MCF 10A (cell line): ENCODE measurements at places on chromosomes 1 and 21.

- H3K4me3 ChIP-seq, result no peak overlapping the region
- H3K27ac ChIP-seq, result peak overlapping the region; percentile 52
- H3K4me1 ChIP-seq, result peaks cover 24% of the 10 kb centered on the region
- DNase-seq, result no peak
- H3K27me3 ChIP-seq, result no peaks in the 10 kb centered on the region
These were observed 27.4 kb downstream of the ETS2 start for GRCh38 chr21:38833117-38833516.

GRCh38 chr1:43987159-43987902 is 4.1 kb upstream of the CCDC24 start:
- H3K4me1 ChIP-seq, result peaks cover 13% of the 10 kb centered on the region
- no peak overlapping the region for H3K27ac ChIP-seq
- no peak for DNase-seq
- no peaks in the 10 kb centered on the region for H3K27me3 ChIP-seq
- H3K4me3 ChIP-seq, result no peak overlapping the region

GRCh38 chr1:43968348-43968948 is 1.4 kb upstream of the DPH2 start:
- H3K4me3 ChIP-seq, result no peak overlapping the region
- no peaks in the 10 kb centered on the region for H3K27me3 ChIP-seq
- peak; percentile 51 for DNase-seq

DNA sequence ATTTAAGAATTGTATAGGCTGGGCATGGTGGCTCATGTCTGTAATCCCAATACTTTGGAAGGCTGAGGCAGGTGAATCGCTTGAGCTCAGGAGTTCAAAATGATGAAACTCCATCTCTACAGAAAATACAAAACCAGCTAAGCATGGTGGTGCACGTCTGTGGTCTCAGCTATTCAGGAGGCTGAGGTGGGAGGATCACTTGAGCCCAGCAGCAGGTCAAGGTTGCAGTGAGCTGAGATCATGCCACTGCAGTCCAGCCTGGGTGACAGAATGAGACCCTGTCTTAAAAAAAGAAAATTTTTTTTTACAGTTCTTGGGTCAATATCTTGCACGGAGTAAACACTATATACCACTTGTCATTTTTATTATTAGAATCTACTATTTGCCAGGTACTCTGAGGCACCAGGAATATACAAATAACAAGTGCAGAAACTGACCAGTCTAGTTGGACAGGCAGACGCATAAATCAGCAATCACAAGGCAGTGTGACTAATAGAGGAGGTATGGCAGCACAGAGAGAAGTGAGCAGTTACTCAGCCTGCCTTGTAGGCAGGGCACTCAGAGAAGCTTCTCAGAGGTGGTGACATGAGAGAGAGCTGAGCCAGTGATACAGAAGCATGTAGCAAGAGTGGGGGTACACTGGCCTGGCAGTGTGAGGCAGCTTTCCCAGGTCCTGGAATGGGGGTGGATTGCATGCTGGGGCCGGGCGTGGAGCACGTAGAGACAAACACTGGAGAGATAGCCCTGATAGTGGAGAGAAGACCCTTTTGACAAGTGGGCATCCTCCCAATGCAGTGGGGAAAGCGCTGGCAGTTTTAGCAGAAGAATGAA is 8.0 kb downstream of the PHLDA3 start:
- H3K4me3 ChIP-seq, result peak overlapping the region; percentile 56
- peaks cover 79% of the 10 kb centered on the region for H3K4me1 ChIP-seq
- DNase-seq, result peak; percentile 99
- no peaks in the 10 kb centered on the region for H3K27me3 ChIP-seq

- DNase-seq, result no peak
- peaks cover 34% of the 10 kb centered on the region for H3K4me1 ChIP-seq
- H3K36me3 ChIP-seq, result peaks cover 17% of the 10 kb centered on the region
- no peak overlapping the region for H3K27ac ChIP-seq
- peak overlapping the region; percentile 78 for H3K4me3 ChIP-seq
These were observed 1.7 kb downstream of the TRABD2B start for GRCh38 chr1:47995306-47996050.

DNA sequence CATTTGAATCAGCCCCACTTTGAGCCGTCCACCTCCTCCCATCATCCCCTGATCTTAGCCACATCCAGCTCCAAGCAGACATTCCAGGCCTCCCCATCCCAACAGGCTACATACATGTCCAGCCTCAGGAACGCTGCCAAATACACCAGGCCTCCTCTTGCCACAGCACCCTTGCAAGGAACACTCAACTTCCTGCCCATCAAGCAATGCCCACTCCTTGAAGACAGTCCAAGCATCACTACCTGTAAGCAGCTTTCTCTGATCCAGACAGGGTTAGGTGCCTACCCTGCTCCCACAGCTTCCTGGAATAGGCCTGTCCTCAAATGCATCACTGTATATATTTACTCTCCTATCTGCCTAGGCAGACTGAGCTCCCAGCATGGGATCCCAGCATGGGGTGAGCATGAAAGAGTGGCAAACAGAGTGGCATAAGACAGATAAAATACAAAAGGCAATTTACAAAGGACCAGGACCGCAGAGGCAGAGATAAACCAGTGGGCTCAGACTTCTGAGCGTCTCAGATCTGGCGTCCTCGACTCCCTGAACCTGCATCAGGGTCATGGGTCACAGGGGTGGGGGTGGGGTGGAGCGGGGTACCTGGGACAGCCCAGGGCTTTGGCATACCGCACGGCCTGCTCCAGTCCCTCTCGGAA is 816 bp downstream of the HYI start:
- no peaks in the 10 kb centered on the region for H3K27me3 ChIP-seq
- H3K4me1 ChIP-seq, result peaks cover 16% of the 10 kb centered on the region
- H3K27ac ChIP-seq, result no peak overlapping the region
- H3K4me3 ChIP-seq, result peak overlapping the region; percentile 78
- H3K36me3 ChIP-seq, result peaks cover 27% of the 10 kb centered on the region
- peak; percentile 70 for DNase-seq

GRCh38 chr1:100896481-100896982 is 642 bp downstream of the SLC30A7 start:
- no peaks in the 10 kb centered on the region for H3K27me3 ChIP-seq
- peak overlapping the region; percentile 96 for H3K4me3 ChIP-seq
- peak overlapping the region; percentile 99 for H3K27ac ChIP-seq
- peak; percentile 69 for DNase-seq
- H3K36me3 ChIP-seq, result peaks cover 32% of the 10 kb centered on the region

DNA sequence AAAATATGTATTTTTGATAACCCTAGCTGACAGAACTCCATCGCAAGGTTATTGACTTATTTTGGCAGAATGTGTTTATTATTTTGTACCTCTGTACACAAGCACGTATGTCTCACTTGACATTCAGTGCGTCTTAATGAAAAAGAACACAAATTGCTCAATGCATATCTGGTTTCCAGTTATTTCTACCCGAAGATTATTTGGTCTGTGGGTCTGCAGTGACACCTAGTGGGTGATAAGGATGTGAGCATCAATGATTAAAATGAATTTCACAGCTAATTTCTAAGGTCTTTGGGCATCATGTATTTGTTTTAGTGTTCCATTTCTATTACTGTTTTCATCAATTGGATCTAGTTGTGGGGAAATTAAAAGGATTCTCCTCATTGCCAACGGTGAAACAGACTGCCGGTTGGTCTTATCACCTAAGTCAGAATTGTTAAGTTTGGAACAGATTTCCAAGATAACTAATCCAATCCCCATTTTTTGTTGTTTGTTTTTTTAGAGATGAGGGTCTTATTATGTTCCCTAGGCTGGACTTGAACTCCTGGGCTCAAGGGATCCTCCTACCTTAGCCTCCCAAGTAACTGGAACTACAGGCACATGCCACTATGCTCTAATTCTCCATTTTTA is 13.9 kb downstream of the DDX20 start:
- H3K4me3 ChIP-seq, result no peak overlapping the region
- H3K36me3 ChIP-seq, result peaks cover 35% of the 10 kb centered on the region
- DNase-seq, result peak; percentile 84
- no peaks in the 10 kb centered on the region for H3K4me1 ChIP-seq
- H3K27me3 ChIP-seq, result no peaks in the 10 kb centered on the region

- no peak overlapping the region for H3K27ac ChIP-seq
- no peak overlapping the region for H3K4me3 ChIP-seq
- H3K4me1 ChIP-seq, result no peaks in the 10 kb centered on the region
- H3K36me3 ChIP-seq, result no peaks in the 10 kb centered on the region
- DNase-seq, result peak; percentile 63
These were observed 131.6 kb downstream of the LHX8 start for GRCh38 chr1:75265792-75266191.

GRCh38 chr1:213284626-213285025 is 233.6 kb downstream of the RPS6KC1 start:
- H3K4me1 ChIP-seq, result peaks cover 12% of the 10 kb centered on the region
- H3K36me3 ChIP-seq, result peaks cover 6% of the 10 kb centered on the region
- H3K27me3 ChIP-seq, result no peaks in the 10 kb centered on the region
- peak overlapping the region; percentile 79 for H3K27ac ChIP-seq

GRCh38 chr1:190001187-190001586 is 476.5 kb downstream of the BRINP3 start:
- no peak overlapping the region for H3K4me3 ChIP-seq
- H3K36me3 ChIP-seq, result peaks cover 7% of the 10 kb centered on the region

DNA sequence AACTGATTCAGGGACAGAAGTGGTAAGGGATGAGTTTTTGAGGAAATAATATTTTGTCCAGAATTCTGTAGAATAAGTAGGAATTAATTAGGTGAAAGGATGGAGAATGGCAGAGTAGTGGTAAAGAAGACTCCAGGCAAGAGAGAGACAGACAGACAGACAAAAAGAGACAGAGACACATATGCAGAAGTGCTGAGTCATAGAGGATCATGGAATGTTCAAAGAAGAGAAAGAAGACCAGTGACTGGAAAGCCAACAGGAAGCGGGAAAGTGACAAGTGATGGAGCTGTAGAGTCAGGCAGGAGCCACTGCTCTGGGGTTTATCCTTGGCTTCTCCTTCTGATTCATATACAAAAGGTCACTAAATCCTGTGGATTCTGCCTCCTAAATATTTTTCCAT is 85.9 kb downstream of the UROD start:
- no peaks in the 10 kb centered on the region for H3K4me1 ChIP-seq
- no peaks in the 10 kb centered on the region for H3K36me3 ChIP-seq
- H3K27me3 ChIP-seq, result peaks cover 37% of the 10 kb centered on the region
- H3K27ac ChIP-seq, result no peak overlapping the region
- H3K4me3 ChIP-seq, result no peak overlapping the region

- H3K27me3 ChIP-seq, result no peaks in the 10 kb centered on the region
- H3K4me1 ChIP-seq, result peaks cover 76% of the 10 kb centered on the region
- no peak overlapping the region for H3K4me3 ChIP-seq
- DNase-seq, result peak; percentile 93
- H3K27ac ChIP-seq, result peak overlapping the region; percentile 95
These were observed 39.3 kb downstream of the PLEKHA6 start for GRCh38 chr1:204320382-204320804.

DNA sequence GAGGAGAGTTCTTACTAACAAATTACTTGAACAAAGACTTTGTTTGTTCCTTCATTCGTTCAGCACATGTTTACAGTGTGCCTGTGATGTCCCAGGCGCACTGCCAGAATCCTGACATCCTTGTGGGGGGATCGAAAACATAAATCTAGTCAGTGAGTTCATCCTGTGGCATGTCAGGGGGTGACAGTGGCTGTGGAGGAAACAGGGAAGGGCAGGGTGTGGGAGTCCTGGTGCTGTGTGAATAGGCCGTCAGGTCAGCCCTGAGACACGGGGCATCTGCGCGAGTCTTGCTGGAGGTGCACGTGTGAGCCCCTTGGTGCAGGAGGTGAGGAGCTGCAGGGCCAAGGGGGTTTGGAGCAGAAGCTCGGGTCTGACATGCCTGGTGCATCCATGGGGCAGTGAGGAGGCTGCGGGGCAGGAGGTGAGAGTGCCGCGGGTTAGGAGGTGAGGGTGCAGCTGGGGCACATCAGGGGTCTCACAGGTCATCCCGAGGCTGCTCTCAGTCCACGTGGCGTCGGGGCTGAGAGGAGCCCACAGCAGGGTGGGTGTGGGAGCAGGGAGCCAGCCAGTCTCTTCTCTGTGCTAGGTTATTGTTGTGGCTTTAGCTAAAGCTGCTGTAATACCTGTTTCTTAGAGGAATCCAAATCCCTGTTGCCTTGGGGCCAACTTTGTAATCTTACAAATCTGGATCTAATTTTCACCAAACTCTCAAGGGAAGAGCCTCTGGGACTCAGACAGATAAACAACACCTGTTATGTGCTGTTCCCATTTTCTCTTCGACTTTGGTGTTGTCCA is 93.4 kb downstream of the PCBP3 start:
- no peaks in the 10 kb centered on the region for H3K27me3 ChIP-seq
- H3K4me1 ChIP-seq, result no peaks in the 10 kb centered on the region
- H3K36me3 ChIP-seq, result no peaks in the 10 kb centered on the region
- DNase-seq, result no peak
- no peak overlapping the region for H3K27ac ChIP-seq

DNA sequence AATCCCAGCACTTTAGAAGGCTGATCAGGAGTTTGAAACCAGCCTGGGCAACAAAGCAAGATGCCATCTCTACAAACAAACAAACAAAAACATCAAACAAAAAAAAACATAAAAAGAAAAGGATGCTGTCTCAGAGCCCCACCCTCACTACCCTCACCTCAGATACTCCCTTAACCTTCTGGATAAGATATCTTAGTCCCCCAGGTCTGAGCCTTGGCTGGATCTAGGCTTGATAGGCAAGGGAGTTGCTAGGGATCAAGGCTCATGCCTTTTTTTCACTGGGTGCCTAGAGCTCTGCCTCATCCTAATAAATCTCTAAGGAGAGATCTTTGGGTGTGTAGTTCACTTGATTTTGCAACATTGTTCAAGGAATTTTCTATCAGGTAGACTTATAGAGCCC is 7.4 kb downstream of the HDAC1 start:
- H3K27ac ChIP-seq, result no peak overlapping the region
- peaks cover 25% of the 10 kb centered on the region for H3K36me3 ChIP-seq
- DNase-seq, result no peak
- H3K4me1 ChIP-seq, result peaks cover 5% of the 10 kb centered on the region
- no peak overlapping the region for H3K4me3 ChIP-seq
- H3K27me3 ChIP-seq, result no peaks in the 10 kb centered on the region

GRCh38 chr1:57285992-57286391 is 137.9 kb downstream of the DAB1 start:
- H3K36me3 ChIP-seq, result no peaks in the 10 kb centered on the region
- H3K27ac ChIP-seq, result peak overlapping the region; percentile 36
- peaks cover 13% of the 10 kb centered on the region for H3K4me1 ChIP-seq
- H3K4me3 ChIP-seq, result no peak overlapping the region
- DNase-seq, result no peak
